ENCODE measurements at places on chromosomes 3 and 15. TPM values are rescaled to one million over a fixed set of nuclear protein-coding genes. Genes with fewer than 3 reads are reported as not detected.

Gene PLA1A
- total RNA-seq: 0.13 TPM

Gene GRAMD1C
- total RNA-seq: 4.2 TPM

Gene MGLL
- total RNA-seq: 77.0 TPM

Gene AMT
- 0.52 TPM for total RNA-seq

Gene HTR3C
- total RNA-seq: not detected

Gene CMTM6
- total RNA-seq: 75.4 TPM

Gene HRG
- not detected for total RNA-seq

Gene MYH15
- 2.3 TPM for total RNA-seq

Gene C15orf39
- total RNA-seq: 8.6 TPM

Gene CHST2
- total RNA-seq: 13.0 TPM

Gene ALPK3
- 26.4 TPM for total RNA-seq

Gene SFMBT1
- 4.5 TPM for total RNA-seq

Gene RTP4
- 0.59 TPM for total RNA-seq

Gene VIPR1
- 2.2 TPM for total RNA-seq

Gene TLR9
- 0.23 TPM for total RNA-seq

Gene GREM1
- 166 TPM for total RNA-seq

Gene LINGO1
- total RNA-seq: 0.33 TPM

Gene LSG1
- 25.9 TPM for total RNA-seq

Gene CSPG5
- 0.26 TPM for total RNA-seq

Gene CYP1A2
- total RNA-seq: not detected

Gene FAM107A
- 0.07 TPM for total RNA-seq

Gene FEZF2
- total RNA-seq: not detected

Gene TMEM41A
- 13.6 TPM for total RNA-seq

Gene TMEM108
- total RNA-seq: not detected

Gene GRM7
- not detected for total RNA-seq

Gene GOLGA8H
- total RNA-seq: 0.30 TPM

Gene VWA5B2
- total RNA-seq: 0.03 TPM

Gene STIMATE
- 23.9 TPM for total RNA-seq

Measured in smooth muscle cell of the pulmonary artery (primary cell).